ENCODE measurements at places on chromosomes 1 and 21.

DNA sequence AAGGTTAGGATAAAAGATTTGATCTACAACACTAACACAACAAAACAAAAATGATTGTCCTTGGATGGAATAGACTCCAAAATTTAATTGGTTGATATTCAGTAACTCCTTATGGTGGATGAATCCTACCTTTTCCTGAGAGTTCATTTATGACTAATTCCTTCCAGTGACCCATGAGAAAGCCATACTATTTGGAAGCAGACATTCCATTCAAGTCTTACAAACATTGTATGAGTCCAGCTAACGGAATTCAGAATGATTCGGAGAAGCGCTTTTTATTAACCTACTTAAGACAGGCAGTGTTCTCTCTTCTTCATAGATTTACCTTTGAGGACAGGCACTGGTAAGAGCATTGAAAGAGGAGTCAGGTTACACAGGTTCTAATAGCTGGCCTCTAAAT, 155.6 kb upstream of the ZNF648 start:
- DNase-seq: no peak

- no peak for DNase-seq
Observed at GRCh38 chr1:81329041-81329440, 471.7 kb upstream of the ADGRL2 start.

DNA sequence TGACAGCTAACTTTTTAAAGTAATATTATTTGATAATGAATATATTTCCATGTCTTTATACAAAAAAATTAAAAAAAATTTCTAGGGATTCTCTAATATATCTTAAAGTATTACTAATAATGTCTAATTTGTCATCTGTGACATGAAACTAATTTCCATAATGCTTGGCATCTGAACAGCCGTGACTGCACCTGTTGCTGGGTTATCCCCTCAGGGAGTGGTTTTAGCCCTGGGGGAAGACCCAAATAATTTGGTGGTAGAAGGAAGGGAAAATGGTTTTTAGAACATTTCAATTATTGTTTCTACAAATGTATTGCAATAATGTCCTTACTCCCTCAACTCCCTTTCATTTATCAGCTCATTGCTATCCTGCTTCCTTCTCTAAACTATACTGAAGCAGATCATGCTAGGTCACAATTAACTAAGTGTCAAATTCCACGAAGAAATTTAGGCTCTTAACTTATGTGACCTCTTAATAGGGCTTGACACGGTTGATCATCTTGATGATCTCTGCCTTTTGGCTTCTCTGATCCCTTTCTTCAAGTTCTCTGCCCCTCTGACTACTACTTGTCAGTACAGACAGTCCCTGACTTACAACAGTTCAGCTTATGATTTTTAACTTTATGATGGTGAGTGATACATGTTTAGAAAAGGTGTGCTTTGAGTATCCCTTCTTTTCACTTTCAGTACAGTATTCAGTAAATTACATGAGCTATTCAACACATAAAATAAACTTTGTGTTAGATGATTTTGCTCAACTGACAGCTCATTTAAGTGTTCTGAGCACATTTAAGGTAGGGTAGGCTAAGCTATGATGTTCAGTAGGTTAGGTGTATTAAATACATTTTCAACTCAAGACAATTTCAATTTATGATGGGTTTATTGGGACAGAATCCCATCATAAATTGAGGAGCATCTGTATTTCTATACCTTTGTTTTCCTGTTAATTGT, 26.4 kb upstream of the DPH5 start:
- DNase-seq: no peak

DNA sequence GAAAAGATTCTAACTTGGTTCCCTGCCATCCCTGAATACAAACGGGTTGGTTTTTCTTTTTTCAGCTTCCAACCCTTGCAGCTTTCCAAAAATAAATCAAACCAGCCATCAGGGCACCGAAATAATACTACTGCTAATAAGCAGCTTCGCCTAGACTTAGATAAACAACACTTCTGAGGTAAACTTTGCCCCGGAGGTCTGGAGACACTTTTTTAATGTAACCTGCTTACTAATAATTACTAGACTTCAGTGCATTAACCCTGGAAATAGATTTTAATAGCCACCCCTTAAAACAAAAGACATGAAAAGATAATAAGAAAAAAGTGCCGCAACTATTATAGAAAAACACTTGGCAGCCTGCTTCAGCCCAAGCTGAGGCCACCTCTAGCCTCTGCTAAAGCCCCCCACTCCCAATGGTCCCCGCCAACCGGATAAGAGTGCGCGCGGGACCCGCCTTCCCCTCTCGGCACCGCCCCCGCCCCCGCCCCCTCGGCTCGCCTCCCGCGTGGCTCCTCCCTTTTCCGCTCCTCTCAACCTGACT, 405 bp upstream of the GADD45A start:
- DNase-seq: no peak

DNA sequence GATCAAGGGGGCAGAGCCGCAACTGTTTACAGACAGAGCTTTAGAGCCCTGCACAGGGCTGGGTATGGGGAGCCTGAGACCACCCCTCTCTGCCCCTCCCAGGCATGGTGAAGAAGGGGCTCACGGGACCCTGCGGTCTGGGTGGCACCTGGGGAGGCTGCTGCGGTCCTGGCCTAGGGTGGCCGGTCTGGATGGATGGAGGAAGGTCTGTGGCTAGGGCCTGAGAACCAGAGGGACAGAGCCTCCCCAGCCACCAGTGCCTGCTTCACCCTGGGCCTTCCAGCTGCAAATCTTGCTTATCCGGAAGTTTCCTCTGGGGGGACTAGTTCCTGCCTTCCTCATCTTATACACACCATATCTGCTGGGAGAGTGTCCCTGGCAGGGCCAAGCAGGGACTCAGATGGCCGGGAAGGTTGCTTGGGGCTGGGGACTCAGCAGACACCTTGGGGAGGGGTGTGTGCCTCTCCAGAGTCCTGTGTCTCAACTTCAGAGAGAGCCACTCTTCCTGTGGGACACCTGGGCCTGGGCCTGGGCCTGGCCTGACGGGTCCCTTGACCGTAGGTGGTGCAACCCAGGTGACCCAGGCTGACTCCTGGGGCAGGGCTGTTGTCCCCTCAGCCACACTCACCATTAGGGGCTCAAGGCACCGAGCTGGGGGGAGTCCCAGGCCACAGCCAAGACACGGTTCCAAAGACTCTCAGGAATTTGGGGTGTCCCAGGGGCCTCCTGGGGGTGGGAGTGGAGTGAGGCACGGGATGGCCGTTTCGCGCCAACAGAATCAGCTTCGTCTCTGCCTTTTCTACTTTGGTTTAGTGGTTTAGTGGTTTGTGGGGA, 52.0 kb upstream of the ACTRT2 start:
- DNase-seq: no peak

GRCh38 chr1:201450721-201451291, 18.2 kb downstream of the PHLDA3 start:
- peak; percentile 82 for DNase-seq
